NCI-H69 (cell line): ENCODE measurements at places on chromosomes 2 and 18.

GRCh38 chr2:69514406-69514805 lies 77.2 kb upstream of the NFU1 start:
- DNase-seq, result peak; percentile 9

DNA sequence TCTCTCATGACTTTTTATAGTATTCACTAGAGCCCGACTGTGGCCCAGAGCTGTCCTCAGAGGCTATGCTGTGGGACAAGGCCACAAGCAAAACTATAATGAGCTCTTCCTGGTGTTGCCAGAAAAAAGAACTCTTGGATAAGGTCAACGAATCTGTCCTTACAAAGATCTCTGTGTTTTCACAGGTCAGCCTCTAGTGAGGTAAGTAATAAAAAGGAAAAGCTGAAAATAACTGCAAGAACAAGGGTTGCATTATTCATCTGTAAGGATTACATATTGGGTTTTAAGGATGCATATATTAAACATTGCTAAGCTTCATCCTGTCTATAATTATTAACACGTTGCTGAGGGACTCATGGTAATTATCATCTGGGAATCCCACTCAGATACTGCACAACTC lies 62.8 kb upstream of the ATL2 start:
- no peak for DNase-seq

DNA sequence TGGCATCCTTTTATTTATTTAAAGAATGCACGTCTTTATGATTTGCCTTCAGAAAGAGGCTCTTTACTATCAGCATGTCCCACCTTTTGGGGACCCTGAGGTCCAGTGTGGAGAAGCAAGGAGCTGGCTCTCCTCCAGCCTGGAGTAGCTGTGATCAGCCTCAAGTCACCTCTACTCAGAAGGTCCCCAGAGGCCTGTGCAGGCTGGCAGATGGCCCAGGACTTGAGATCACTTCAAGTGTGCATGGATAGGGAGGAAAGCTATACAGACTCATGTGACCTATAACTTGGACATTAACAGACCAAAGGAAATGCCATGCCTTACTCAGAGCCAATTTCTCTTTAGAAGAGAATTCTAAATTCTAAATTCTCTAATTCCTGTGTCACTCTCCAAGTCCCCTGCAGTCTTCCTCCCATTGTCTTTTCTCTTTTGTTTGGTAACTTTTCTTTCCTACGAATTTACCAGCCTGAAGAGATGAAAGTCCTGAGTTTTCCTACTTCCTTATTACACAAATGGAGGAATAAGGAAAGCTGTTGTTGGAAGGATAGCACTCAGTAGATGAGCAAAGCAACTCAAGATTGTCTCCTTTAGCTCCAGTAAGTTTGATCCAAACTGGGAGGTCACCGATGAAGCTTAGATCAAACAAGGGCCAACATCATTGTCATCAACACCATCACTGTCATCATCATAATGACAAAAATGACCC lies 163.9 kb downstream of the GFPT1 start:
- DNase-seq, result no peak

GRCh38 chr2:168119515-168120141 lies 127.8 kb downstream of the STK39 start:
- DNase-seq, result peak; percentile 60

DNA sequence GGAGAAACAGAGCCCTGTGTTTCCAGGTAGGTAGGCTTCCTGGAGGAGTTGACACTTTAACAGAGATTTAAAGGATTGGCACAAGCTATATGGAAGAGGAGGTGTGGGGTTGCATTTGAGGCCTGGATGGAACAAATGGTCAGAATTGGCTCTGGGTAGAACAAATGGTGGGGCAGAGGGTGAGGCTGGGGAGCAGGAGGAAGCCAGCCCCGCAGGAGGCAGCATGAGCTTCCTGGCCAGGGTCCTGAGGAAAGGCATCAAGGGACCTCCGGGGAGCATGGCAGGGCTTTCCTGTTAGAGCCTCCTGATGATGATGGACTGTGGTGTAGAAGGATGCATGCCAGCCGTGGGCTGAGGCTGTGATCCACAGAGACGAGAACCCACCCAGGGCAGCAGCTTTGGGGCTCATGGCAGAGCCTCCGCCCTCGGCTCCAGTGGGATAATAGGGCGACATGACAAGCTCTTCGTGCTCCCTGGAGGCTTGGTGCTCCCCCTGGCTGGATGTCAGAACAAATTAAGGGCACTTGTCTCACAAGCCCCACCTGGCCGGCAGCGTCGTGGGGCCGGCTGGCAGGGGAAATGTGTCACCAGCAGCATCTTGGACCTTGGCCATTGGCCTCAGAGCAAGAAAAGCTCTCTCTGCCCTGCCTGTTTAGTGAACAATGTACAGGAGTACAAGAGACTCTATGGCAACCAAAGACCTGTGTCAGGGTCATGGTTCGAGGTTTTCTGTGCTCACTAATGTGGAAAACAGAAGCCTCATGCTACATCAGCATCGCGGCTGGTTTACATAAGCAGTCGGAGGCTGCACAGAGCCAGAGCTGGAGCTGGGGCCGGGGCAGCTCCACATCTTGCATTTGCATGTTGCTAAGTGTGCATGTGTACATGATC lies 153.5 kb downstream of the MYCN start:
- DNase-seq, result no peak

- peak; percentile 77 for DNase-seq
Measured at GRCh38 chr2:56522605-56523089, 338.9 kb downstream of the CCDC85A start.

GRCh38 chr2:120660771-120661459 lies 74.8 kb upstream of the GLI2 start:
- DNase-seq, result peak; percentile 55
